Renal cortex interstitium (tissue), 15 donors: ENCODE measurements at places on chromosomes 11 and 22.

DNA sequence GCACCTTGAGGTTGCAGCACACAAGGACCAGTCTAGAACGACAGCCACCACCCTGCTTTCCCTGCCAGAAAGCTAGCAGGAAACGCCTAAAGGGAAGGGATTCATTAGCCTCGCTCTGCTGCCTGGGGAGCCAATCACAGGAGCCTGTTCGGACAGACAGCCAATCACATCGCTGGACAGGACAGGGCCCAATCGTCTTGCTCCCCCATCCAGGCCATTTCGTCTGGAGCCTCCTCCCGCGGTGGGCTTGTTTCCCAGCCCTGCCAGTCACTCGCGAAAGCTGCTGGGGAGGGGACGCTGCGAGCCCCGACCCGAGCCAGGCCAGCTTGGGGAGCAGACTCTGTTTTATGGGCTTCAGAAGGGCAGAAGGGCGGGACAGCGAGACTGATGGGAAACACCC lies 79.8 kb upstream of the NCAM1 start:
- peak; percentile 59 for DNase-seq

DNA sequence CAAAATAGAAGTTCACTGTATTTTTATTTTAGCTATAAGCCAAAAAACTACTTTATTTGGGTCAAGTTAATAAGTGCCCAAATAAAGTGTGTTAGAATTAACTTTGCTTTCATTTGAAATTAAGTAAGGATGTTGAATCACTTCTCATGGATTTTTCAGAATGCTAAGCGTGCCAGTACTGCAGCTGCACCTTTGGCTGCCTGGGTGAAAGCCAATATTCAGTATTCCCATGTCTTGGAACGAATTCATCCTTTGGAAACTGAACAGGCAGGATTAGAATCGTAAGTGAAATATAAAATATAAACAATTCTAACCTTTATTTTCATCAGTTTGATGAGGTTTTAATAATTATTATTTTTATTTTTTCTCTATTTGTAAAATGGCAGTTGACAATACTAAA lies 113.6 kb downstream of the DYNC2H1 start:
- DNase-seq, result no peak

DNA sequence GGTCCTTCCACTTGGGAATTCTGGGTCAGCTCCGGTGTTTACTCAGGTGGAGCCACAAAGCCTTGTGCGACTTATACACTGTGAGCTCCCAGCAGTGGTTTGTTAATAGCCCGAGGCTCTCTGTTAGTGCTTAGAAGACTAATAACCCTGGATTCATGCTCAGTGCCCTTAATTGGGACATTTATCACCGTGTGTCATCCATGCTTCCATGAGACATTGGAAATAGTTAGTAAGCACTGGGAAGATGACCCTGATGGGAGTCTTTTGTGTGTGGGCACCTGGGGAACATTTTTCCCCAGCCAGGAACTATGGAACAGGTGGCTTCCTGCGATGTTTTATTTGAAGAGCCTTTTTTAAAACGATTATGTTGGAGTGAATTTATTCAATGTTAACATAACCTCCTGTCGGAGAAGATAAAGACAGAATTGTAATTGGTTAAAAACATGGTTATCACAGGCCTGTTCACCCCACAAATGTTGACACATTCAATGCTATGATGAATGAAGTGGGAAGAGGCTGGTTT lies 188.9 kb downstream of the MYO18B start:
- no peak for DNase-seq

GRCh38 chr11:91470656-91471055 lies 754.0 kb upstream of the FAT3 start:
- no peak for DNase-seq

- no peak for DNase-seq
Measured at GRCh38 chr11:12838463-12839123, 164.4 kb downstream of the TEAD1 start.

DNA sequence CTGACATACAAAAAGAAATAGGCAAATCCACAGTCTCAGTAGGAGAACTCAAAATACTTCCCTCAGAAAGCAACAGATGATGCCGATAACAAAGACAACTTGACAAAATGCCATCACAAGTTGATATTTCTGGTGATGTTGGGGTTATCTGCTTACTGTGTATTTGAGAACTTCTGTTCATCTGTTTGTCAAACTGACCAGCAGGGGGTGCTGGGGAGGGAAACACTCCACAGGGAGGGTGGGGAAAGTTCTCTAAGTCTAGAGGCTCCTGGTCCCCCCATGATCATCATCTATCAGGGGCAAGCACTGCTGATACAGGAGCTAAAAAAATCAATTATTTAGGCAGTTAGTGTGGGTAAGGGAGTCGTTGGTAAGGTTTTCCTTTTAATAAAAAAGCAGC lies 19.2 kb downstream of the GLYATL1 start:
- DNase-seq, result no peak

DNA sequence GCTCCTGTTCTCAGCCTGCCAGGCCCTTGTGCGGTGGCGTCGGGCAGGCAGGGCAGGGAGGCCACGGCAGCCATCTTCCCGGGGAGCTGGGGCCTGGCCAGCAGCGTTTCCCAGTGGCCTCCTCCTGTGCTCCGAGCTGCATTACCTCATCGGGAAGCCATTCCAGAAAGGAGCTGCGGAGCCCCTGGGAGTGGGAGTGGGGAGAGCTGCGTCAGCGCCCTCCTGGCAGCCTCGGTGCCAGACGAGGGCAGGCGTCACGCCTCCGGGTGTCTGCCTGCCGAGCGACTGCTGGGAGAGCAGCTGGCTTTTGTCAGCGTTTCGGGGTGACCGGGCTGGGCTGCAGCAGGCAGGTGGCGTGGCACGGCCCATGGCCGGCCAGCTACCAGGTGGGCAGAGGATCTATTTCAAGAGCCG lies 30.9 kb upstream of the WNT7B start:
- DNase-seq, result no peak

DNA sequence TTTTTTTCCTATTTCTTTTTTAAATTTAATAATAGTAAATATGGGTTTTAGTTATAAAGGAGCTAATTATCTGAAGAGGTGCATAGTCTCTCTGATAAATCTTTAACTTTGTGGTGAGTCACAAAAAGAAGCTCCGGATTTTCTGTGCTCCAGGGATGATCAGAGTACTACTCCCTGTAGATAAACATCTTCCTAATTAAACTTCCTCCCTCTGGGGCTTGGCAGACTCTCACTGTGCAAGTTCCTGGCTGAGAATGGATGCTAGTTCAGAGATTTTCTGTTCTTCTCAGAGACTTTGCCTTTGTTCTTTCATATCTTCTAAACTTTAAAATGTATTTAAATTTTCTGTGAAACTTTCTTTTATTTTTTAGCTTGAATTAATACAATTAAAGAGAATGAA lies at the start of gene OR10G7:
Gene OR10G7 (minus strand): TSS at position 72 of the 400 bp plus-strand sequence. CDS start 2,324 bp downstream, outside the sequence.
- DNase-seq, result no peak

DNA sequence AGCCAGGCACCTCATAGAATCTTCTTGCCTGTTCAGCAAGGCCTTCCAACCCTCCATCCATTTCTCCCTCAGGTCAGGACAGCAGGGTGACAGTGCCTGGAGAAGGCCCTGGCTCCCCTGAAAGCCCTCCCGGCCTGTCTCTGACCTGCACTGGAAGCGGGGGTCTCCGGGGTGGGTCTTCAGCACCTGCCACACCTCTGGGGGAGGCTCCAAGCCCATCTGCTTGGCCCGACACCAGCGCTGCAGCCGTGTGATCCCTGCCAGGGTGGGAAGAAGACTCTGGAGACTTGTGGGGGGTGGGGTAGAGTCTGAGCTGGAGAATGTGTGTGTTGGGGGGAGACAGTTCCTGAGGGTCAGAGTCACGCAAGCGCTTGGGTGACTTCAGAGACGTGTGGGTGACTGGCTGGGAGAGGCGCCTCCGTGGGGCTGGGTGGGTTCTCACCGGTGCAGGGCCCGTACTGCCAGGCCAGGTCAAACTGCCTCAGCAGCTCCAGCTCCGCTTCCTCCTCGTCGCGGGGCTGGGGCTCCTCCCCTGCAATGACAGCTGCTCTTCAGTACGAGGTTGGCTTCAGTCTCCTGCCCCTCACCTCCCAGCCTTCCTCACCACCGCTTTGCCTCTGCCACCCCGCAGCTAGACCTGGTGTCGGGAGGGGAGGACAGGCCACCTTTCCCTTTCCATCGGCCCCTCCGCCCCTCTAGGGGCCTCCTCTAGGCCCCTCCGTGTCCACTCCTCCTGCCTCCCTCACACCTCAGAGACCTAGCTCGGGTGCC lies 615 bp downstream of the POLD4 start:
- DNase-seq, result no peak

- DNase-seq, result no peak
Measured at GRCh38 chr22:31602259-31602952, 59.6 kb downstream of the PISD start.

GRCh38 chr11:133677387-133677786 lies 145.1 kb upstream of the OPCML start:
- DNase-seq, result no peak

DNA sequence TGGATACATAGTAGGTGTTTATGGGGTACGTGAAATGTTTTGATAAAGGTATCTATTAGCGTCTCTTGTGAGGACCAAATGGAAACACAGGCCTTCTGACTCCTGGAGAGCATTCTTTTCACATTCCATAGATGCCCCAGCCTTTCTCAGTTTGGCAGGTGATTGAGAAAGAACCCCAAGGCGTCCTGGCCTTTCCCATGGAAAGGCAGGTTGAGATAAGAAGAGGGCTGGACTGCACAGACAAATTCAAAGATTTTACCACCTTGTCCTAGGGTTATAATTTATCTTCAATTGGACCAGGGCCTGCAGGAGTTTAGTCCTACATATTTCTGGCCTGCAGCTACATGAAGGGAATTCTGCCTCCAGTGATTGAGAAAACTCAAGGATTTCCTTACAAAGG lies 661 bp upstream of the OLFML1 start:
- DNase-seq, result no peak

DNA sequence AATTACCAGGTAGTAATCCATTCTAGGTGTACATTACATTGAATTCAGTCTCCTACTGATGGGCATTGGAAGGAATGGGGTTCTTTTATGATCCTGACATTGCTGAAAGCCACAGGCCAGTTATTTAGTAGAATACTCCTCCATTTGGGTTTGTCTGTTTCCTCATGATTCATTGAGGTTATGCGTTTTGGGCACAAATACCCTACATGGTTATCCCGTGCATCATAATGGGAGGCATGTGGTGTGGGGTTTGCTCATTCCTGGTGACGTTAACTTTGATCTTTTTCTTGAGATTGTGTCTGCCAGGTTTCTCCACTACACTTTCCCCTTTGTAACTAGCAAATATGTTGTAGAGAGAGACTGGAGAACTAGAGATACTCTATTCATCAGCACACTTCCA lies 5.5 kb downstream of the FOLR3 start:
- DNase-seq, result no peak

- DNase-seq, result no peak
Measured at GRCh38 chr22:35905894-35906293, 122.7 kb downstream of the RBFOX2 start.

DNA sequence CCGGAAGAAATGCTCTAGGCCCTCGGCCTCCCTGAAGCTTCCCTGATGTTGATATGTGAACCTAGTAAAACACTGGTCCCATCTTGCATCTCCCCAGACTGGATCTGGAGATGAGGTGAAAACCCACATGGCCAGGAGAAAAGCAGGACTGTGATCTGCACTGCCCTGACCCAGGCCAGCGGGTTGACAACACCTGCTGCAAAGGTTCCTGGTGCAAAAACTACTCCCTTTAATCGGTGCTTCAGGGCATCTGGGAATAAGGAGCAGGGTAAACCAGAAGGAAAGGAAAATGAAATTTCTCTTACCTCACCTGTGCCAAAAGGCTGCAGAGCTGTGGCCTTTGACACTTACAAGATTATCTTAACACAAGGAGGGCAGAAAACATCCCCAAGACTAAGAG lies 30.6 kb downstream of the PACSIN2 start:
- DNase-seq, result no peak

- DNase-seq, result no peak
Measured at GRCh38 chr11:14347991-14348390, 11.0 kb downstream of the RRAS2 start.

- no peak for DNase-seq
Measured at GRCh38 chr22:38861927-38862326, 10.1 kb downstream of the CBX6 start.

DNA sequence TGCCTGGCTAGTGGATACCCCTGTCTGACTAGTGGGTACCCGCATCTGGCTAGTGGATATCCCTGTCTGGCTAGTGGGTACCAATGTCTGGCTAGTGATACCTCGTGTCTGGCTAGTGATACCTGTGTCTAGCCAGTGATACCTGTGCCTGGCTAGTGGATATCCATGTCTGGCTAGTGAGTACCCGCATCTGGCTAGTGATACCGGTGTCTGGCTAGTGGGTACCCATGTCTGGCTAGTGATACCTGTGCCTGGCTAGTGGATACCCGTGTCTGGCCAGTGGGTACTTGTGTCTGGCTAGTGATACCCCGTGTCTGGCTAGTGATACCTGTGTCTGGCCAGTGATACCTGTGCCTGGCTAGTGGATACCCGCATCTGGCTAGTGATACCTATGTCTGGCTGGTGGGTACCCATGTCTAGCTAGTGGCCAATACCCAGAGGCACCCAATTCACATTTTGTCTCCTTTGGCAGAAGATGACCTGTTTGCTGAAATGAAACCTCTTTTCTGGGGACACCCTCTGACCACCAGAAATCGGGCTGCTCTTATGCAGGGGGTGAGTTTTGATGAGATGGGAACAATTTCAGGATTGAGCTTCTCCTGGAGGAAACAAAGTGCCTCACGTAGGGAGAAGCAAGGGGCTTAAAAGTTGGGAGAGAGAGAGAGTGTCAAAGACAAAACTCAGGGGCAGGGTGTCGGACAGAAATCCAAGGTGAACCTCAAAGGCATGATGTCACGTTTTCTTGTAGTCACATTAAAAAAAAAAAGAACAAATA lies 63.4 kb downstream of the SMIM38 start:
- no peak for DNase-seq

DNA sequence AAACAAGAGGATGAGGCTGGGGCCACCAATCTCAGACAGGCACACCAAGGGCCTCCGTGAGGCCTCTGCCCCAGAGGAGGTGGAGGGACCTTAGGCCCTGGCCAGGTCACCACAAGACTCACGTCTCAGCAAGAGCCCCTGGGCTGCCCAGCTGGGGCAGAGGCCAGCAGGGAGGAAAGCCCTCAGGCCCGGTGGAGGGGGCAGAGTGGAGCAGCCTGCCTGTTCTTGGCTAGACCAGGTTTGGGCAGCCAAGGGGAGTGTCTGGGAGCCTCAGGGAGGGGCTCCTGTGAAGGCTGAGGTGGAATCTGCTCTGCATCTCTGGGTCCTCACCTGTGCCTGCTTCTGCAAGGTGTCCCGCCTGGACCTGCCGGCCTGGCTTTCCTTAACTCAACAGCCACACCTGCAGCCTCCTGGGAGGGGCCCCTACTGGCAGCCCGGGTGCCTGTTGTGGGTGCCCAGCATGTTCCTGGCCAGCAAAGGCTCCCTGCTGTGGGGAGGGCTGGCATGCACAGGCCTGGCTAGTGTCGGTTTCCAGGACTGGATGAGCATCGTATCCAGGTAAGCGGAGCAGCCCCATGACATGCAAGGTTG lies 11.9 kb downstream of the TTLL12 start:
- DNase-seq, result no peak

DNA sequence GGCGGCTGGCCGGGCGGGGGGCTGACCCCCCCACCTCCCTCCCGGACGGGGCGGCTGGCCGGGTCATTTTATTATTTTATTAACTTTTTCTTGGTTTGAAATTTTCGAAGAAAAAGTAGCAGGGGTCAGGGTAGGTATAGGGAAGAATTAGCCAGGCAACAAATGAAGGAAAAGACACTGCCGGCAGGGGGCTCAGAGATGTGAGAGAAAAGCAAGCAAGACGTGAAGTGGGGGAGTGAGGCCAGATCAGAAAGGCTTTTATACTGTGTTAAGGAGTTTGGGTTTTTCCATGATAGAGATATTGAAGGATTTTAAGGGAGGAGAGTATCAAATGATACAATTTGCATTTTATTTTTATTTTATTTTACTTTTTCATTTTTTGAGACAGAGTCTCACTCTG lies 19.0 kb downstream of the RNF214 start:
- no peak for DNase-seq
